Calu3 (cell line): ENCODE measurements at places on chromosomes 1 and 21. TPM values are rescaled to one million over a fixed set of nuclear protein-coding genes. Genes with fewer than 3 reads are reported as not detected.

- H3K4me1 ChIP-seq: no peaks in the 10 kb centered on the region
- H3K27ac ChIP-seq: no peak overlapping the region
- H3K36me3 ChIP-seq: no peaks in the 10 kb centered on the region
- no peaks in the 10 kb centered on the region for H3K27me3 ChIP-seq
- no peak overlapping the region for H3K4me3 ChIP-seq
Observed at GRCh38 chr1:69952676-69953075, 252.7 kb downstream of the LRRC40 start.

The DCDC2B gene
- total RNA-seq: not detected in 2 replicates

DNA sequence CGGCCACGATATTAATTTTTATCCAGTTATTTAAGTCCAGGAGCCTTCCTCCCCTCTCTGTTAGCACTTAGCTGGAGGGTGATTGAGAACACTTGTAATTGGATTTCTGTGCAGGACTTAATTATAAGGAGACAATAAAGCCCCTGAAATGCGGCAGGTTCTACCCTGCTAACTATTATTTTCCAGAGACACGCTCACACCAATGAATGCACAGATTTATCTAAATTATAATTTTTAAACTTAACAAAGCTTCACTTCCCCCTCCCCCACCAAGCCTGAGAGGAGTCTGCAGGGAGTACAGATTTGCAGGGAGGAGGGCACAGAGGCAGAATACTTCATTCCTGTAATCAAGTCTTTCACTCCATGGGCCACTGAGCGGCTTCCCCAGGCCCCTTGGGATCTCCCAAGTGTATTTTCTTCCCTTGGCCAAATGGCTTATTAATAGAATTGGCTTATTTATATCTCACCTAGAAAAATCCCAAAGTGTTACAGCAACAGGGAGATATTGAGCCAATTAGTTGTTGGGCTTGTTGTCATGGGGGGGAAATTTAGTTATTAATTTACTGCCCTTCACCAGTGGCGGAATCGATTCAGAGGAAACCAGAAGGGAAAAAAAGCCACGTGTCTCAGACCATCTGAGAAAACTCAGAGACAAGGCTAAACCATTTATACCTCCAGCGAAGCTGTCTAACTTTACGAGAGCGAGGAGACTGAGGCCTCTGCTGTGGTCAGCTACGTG is 99.0 kb upstream of the CD34 start:
- peaks cover 34% of the 10 kb centered on the region for H3K4me1 ChIP-seq
- no peaks in the 10 kb centered on the region for H3K36me3 ChIP-seq
- H3K4me3 ChIP-seq: no peak overlapping the region
- no peaks in the 10 kb centered on the region for H3K27me3 ChIP-seq
- no peak for DNase-seq
- no peak overlapping the region for H3K27ac ChIP-seq

- no peaks in the 10 kb centered on the region for H3K27me3 ChIP-seq
- DNase-seq: peak; percentile 84
- H3K4me1 ChIP-seq: peaks cover 8% of the 10 kb centered on the region
- H3K27ac ChIP-seq: no peak overlapping the region
- H3K4me3 ChIP-seq: no peak overlapping the region
Observed at GRCh38 chr1:23772049-23772853, 6.0 kb upstream of the PITHD1 start.

DNA sequence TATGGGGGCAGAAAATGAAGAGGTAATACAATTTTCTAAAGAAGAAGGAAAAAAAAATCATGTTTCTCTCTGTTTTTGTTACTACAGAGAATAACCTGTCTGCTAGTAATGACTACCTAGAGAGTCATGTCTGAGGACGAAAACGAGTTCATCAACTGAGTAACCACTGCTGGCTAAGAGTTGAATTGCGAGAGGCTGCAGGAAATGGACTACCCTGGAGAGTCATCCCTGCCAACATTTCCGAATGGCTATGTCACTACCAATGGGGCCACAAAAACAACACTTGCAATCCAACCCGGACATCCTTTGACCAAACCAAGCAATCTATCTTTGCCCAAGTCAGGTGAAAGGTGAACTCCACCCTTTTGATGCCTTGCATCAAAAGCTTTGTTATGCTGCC is 120.6 kb downstream of the FCRL5 start:
- no peak for DNase-seq
- no peak overlapping the region for H3K27ac ChIP-seq
- no peaks in the 10 kb centered on the region for H3K4me1 ChIP-seq
- H3K36me3 ChIP-seq: no peaks in the 10 kb centered on the region
- no peak overlapping the region for H3K4me3 ChIP-seq
- peaks cover 72% of the 10 kb centered on the region for H3K27me3 ChIP-seq

The SPRR2A gene
- total RNA-seq: not detected in 2 replicates

DNA sequence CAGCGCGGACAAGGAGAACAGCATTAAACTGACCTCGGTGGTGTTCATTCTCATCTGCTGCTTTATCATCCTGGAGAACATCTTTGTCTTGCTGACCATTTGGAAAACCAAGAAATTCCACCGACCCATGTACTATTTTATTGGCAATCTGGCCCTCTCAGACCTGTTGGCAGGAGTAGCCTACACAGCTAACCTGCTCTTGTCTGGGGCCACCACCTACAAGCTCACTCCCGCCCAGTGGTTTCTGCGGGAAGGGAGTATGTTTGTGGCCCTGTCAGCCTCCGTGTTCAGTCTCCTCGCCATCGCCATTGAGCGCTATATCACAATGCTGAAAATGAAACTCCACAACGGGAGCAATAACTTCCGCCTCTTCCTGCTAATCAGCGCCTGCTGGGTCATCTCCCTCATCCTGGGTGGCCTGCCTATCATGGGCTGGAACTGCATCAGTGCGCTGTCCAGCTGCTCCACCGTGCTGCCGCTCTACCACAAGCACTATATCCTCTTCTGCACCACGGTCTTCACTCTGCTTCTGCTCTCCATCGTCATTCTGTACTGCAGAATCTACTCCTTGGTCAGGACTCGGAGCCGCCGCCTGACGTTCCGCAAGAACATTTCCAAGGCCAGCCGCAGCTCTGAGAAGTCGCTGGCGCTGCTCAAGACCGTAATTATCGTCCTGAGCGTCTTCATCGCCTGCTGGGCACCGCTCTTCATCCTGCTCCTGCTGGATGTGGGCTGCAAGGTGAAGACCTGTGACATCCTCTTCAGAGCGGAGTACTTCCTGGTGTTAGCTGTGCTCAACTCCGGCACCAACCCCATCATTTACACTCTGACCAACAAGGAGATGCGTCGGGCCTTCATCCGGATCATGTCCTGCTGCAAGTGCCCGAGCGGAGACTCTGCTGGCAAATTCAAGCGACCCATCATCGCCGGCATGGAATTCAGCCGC is 2.5 kb downstream of the S1PR1 start:
- H3K36me3 ChIP-seq: peaks cover 19% of the 10 kb centered on the region
- no peak for DNase-seq
- peaks cover 21% of the 10 kb centered on the region for H3K4me1 ChIP-seq
- no peak overlapping the region for H3K4me3 ChIP-seq

The ADORA3 gene
- total RNA-seq: not detected in 2 replicates

GRCh38 chr1:241157435-241157834 is 199.6 kb downstream of the RGS7 start:
- no peak overlapping the region for H3K4me3 ChIP-seq
- H3K27me3 ChIP-seq: no peaks in the 10 kb centered on the region
- peak overlapping the region; percentile 92 for H3K27ac ChIP-seq
- peaks cover 16% of the 10 kb centered on the region for H3K36me3 ChIP-seq

DNA sequence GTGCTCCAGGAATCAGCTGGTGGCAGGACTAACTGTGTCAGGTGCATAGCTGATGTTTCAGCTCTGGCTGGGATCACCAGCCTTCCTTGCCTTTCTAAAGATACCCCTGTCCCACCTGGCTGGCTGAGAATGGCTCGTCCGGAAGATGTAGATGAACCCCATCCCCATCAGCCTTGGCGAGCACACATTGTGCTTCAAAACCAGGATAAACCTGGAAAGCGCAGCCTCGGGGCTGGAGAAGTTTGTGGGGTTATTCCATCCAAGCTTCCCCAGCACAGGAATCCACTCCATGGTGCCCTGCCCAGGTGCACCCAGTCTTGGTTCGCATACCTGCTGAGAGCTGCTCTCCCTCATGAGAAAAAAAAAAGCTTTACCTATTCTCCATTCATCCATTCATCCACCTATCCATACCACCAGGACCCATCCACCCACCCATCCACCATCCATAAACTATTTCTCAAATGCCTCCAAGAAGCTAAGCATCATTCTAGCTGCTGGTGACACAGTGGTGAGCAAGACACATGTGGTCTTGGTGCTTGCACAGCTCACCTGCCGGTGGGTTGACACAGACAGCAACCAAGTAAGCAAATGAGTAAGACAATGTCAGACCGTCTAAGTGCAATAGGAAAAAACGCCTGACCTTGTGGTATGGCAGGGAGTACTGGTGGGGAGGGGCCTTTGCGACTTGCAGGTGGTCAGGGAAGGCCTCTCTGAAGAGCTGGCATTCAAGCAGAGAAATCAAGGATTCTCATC is 94.0 kb downstream of the DMRTB1 start:
- no peaks in the 10 kb centered on the region for H3K36me3 ChIP-seq
- peaks cover 69% of the 10 kb centered on the region for H3K27me3 ChIP-seq
- H3K4me1 ChIP-seq: no peaks in the 10 kb centered on the region
- DNase-seq: no peak
- H3K4me3 ChIP-seq: no peak overlapping the region

DNA sequence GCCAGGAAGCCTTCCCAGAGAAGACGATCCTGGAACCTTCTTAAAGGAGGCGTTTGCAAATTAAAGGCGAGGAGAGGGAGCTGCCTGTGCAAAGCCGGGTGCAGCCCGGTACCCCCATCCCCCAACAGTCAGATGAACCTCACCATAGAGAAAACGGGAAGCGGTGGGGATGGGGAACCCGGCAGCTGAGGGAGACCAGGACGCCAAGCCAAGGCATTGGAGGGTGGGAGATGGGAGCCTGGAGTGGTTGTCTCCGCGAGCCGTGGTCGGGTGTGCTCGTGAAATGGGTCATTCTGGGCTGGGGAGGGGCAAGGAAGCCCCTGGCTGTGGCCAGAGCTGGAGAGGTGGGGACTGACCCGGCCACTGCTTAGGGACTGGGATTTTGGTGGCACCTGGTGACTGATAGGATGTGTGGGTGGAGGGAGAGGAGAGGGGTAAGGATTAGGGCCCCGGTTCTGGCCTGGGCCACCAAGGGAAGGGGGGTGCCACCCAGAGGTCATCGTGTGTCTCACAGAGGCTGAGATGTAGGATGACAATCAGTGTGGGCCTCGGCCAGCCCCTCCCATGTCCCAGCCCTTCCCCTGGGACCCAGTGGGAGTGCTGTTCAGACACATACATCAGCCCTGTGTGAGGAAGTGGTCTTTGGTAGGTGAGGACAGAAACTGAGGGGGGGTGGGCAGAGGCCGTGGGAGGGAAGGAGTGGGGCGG is 676 bp upstream of the PADI2 start:
- H3K27ac ChIP-seq: no peak overlapping the region
- H3K4me1 ChIP-seq: no peaks in the 10 kb centered on the region
- H3K4me3 ChIP-seq: peak overlapping the region; percentile 55

The NES gene
- 6.1 and 7.4 TPM in 2 replicates for total RNA-seq

The FCRL1 gene
- total RNA-seq: not detected in 2 replicates

DNA sequence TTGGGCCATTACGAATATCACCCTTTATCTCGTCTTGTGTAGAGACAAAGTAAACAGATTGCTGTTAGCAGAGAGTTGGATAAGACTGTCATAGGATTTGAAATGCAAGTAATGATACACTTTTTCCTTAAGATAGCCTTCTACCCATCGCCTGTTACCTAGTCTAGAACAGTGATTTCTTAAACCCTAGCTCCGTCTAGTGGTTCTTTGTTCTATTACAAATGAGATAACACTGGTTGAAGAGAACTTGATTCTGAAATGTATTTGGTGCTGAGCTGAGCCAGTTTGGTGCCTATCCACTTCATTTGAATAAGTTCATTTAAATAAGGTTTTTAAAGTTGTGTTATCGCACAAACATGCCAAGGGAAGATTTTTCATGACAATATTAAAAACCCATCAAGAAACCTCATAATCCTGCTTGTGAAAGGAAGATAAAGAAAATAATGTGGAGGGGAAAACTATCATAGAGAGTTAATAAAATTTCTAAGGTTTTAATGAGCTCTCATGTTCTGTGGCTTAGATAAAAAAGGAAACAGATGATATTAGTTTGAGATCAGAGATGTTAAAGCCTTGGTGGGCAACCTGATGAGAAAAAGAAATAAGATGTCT is 1.5 kb upstream of the KCNH1 start:
- H3K27me3 ChIP-seq: peaks cover 84% of the 10 kb centered on the region
- no peak for DNase-seq
- H3K4me3 ChIP-seq: no peak overlapping the region
- no peaks in the 10 kb centered on the region for H3K36me3 ChIP-seq

DNA sequence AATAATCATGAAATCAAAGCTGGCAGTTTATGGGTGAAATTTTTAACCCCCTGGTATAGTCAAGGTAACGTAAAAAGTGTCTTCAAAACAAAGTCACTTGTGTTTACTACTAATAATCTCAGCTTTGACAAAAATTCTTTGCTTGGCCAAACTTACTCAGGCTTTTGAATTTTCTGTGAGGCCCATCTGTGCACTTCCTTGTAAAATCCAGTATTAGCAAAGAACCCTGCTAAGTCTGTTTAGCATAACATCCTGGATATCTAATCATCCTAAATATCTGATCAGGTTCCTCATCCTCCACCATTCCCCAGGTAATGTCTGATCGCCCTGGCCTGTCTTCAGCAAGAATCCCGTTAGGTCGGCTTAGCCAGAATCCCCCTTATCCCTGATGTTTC is 3.0 kb downstream of the LYST start:
- peaks cover 13% of the 10 kb centered on the region for H3K4me1 ChIP-seq
- H3K36me3 ChIP-seq: peaks cover 19% of the 10 kb centered on the region
- H3K4me3 ChIP-seq: no peak overlapping the region
- H3K27me3 ChIP-seq: no peaks in the 10 kb centered on the region
- DNase-seq: no peak
- H3K27ac ChIP-seq: no peak overlapping the region

The PPIAL4G gene
- total RNA-seq: not detected in 2 replicates

The FCRL6 gene
- not detected in 2 replicates for total RNA-seq

The ADAMTS5 gene
- not detected in 2 replicates for total RNA-seq

The TMOD4 gene
- total RNA-seq: 1.6 and 2.1 TPM in 2 replicates

The PIK3CD gene
- total RNA-seq: 2.2 and 2.6 TPM in 2 replicates

- H3K27ac ChIP-seq: no peak overlapping the region
- H3K36me3 ChIP-seq: no peaks in the 10 kb centered on the region
- H3K4me1 ChIP-seq: no peaks in the 10 kb centered on the region
- H3K4me3 ChIP-seq: no peak overlapping the region
- no peak for DNase-seq
Observed at GRCh38 chr21:40386294-40386911, 460.6 kb downstream of the DSCAM start.

- H3K4me1 ChIP-seq: no peaks in the 10 kb centered on the region
- H3K4me3 ChIP-seq: no peak overlapping the region
- peaks cover 88% of the 10 kb centered on the region for H3K27me3 ChIP-seq
- DNase-seq: no peak
- peaks cover 3% of the 10 kb centered on the region for H3K36me3 ChIP-seq
Observed at GRCh38 chr1:152761609-152762213, 3.9 kb downstream of the KPRP start.

The AJAP1 gene
- not detected in 2 replicates for total RNA-seq
